ENCODE measurements at places on chromosomes 11 and 22.

- DNase-seq, result no peak
Measured at GRCh38 chr11:8793114-8793777, 110.7 kb downstream of the RPL27A start.

DNA sequence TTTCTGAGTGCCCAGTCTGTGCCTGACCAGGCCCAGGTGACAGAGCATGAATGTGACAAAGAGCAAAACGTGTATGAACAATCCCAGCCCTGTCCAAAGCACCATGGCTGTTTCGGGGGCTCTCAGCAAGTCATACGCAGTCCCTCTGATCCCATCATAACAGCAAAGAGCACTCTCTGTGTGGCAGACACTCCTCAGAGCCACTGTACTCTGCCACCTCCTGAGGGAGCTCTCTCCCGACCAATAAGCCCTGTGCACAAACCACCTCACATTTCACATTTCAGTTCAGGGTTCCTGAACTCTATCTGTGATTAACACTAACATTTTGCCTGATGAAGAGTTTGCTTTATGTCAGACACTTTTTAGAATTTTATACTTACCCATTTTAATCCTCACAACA, 6.6 kb downstream of the DGCR2 start:
- DNase-seq, result peak; percentile 47

DNA sequence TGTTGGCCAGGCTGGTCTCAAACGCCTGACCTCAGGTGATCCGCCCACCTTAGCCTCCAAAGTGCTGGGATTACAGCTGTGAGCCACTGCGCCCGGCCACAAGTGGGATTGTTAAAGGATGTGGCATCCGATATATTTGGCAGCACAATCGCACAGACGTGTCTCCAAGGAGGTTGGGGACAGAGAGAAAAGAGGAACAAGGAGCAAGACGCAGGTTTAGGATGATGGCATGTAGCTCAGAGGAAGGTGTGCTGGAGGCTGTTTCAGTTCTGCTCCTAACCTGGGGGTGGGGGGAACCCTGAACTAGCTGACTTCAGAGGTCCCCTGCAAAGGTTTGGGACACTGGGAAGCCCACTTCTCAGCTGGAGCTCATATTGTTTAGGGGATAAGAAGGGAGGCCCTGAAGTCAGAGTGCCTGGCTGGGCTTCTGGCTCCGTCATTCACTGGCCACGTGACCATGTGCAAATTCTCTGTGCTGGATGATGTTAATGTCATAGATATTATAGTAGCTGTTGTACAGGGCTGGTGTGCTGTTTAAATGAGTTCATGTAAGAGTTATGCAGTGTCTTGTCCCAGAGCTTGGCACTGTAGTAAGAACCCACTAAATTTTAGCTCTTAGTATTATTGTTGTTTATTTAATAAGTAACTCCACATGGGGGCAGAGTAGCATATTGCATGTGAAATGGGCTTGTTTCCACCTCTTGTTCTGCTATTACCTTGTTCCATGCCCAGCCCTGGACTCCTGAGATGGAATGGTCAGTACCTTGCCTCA, 129.7 kb downstream of the ST3GAL4 start:
- no peak for DNase-seq

GRCh38 chr11:24373516-24373915, 123.3 kb upstream of the LUZP2 start:
- DNase-seq, result no peak

GRCh38 chr22:29626497-29627195, 23.2 kb downstream of the NF2 start:
- DNase-seq, result no peak

DNA sequence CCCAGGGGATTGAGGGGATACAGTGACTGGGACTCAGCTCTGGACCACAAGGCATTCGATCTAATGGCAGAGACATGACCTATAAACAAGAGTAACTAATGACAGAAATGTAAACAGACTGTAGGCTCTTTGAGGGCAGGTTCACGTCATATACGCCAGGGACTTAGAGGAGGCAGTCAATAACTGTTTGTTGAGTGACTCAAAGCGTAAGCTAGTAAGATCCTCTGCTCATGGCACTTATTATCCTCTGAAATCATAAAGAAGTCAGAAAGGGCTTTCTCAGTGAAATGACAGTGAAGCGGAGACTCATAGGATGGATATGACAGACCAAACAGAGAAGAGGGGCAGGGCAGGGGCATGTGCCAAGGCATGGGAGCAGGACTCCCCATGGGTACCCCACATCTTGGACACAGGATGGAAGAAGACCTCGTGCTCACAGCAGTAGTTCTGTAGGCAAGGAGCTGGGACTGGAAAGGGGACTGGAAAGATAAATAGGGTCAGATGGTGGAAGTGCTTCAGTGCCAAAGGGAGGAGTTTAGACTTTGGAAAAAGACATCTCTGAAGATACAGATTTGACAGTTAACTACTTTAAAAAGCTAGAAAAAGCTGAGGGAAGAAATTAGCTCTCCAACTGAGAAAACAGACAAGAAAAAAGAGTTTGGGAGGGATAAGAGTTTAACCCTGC, 72.7 kb downstream of the SLC1A2 start:
- DNase-seq, result no peak

DNA sequence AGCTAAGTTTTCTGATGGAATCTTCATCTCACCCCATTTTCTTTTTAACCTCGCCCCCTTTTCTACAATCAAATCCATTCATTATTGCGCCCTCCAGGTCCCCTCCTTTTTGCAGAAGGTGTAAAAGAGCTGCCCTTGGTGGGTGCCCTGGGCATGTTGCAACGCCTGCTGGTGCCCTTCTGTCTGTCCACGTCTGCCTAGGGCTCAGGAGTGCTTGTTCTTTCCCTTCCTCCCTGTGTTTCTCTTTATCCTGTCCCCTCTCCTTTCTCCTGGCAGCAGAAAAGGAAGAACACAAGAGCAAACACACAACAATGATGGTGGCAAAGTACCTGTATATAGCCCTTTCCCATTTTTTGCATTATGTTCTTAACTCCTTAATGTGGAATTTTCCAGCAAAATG, 6.2 kb upstream of the TLCD5 start:
- no peak for DNase-seq

GRCh38 chr22:44801476-44801875, 49.1 kb downstream of the ARHGAP8 start:
- no peak for DNase-seq

- DNase-seq, result no peak
Measured at GRCh38 chr11:91261513-91261912, 963.1 kb upstream of the FAT3 start.

- DNase-seq, result peak; percentile 89
Measured at GRCh38 chr11:130369713-130370112, 55.0 kb upstream of the ZBTB44 start.

DNA sequence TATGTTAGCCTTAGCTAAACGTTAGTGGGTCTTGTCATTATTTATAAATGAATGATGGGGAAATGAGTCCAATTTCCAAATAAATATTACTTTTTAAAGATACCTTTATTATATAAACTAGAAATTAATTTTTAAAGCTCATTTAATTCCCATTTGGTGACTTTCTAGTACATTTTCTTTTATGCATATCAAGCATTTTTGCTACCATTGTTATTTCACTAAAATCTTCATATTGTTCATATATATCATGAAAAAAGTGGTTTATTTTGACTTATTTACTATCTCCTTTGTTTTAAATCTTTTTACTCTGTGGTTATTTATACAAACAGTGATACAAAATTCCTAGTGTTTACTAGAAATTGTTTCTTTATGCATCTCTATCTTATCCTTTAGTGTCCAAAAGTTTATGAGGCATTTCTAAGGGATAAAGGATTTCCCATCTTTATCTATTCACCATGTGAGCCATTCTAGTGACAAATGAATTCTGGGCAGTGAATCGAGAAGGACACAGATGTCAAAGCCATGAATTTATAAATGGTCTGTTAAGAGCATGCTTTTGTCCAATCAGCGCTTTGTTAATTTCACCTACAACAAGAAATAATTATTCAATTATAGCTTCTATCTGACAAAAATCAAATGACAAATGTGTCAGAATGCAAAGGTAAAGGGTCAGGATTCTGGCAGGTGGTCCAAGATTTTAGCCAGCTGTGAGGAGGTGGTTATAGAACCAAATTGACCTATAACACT, 70.6 kb downstream of the PRMT3 start:
- DNase-seq, result no peak

DNA sequence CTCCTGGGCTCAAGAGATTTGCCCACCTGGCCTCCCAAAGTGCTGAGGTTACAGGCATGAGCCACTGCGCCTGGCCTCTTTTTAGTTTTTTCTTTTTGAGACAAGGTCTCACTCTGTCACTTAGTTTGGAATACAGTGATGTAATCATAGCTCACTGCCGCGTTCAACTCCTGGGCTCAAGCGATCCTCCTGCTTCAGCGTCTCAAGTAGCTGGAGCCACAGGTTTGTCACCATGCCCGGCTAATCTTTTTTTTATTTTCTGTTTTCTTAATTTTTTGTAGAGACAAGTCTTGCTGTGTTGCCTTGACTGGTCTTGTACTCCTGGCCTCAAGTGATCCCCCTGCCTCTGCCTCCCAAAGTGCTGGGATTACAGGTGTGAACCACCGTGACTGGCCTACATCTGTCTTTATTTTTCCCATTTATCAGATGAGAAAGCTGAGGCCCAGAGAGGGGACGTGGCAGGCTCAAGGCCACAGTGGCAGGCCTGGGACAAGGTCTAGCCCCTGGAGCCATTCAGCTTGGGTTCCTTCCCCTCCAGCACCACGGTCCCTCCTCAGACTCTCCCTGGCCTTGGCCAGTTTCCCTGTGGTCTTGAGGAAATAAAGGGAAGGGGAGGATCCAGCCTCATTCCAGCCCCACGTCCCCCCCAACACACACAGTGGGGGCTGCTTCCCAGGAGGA, 2.8 kb upstream of the KDELR3 start:
- no peak for DNase-seq

- DNase-seq, result peak; percentile 89
Measured at GRCh38 chr22:18056161-18056666, 21.6 kb upstream of the PEX26 start.

GRCh38 chr11:67576735-67577475, 6.7 kb upstream of the GSTP1 start:
- no peak for DNase-seq

DNA sequence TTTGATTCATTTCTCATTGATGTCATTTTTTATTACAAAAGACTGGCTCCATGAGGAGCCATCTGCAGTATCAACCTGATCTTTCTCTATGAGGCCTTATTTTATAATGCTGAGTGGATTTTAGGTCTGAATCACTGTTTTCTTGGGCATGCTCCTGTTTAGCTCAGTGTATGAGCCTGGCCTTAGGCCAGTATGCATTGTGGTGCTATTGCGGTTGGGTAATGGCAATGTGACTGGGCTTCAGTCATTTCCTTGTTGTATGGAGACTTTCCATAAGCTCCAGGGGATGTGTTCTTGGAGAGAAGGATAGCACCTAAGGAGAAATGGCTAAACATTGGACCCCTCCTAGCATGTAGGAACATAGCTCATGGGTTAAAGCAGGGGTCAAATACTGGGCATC, 293.2 kb downstream of the NELL1 start:
- DNase-seq, result no peak

DNA sequence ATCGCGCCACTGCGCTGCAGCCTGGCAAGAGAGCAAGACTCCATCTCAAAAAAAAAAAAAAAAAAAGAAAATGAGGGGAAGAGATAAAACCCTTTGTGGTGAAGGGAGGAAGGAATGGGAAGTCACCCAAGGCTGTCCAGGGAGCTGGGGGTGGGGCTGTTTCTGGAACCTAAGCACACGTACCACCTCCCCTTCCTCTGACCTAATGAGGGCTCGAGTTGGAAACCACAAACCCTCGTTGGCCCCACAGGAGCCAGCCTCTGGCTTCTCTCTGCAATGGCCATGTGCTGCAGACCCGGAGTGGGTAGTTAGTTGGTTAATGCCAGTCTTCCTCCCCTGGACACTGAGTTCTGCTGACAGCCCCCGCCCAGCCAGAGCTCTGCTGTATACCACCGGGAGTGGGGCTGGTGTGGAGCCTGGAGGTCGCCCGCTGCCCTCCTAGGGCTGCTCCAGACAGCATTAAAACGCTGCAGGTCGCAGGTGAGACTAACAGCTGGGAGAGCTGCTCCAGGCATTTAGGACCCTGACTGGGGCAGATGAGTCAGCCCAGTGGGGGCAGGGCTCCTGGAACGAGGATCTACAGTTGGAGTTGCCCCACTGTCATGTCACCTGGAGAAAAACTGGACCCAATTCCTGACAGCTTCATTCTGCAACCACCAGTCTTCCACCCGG, at the start of gene LGALS12:
Gene LGALS12, plus strand, starts transcription at position 228 of the 672 bp plus-strand sequence. Its CDS starts 375 bp downstream, at position 603.
- DNase-seq, result no peak

DNA sequence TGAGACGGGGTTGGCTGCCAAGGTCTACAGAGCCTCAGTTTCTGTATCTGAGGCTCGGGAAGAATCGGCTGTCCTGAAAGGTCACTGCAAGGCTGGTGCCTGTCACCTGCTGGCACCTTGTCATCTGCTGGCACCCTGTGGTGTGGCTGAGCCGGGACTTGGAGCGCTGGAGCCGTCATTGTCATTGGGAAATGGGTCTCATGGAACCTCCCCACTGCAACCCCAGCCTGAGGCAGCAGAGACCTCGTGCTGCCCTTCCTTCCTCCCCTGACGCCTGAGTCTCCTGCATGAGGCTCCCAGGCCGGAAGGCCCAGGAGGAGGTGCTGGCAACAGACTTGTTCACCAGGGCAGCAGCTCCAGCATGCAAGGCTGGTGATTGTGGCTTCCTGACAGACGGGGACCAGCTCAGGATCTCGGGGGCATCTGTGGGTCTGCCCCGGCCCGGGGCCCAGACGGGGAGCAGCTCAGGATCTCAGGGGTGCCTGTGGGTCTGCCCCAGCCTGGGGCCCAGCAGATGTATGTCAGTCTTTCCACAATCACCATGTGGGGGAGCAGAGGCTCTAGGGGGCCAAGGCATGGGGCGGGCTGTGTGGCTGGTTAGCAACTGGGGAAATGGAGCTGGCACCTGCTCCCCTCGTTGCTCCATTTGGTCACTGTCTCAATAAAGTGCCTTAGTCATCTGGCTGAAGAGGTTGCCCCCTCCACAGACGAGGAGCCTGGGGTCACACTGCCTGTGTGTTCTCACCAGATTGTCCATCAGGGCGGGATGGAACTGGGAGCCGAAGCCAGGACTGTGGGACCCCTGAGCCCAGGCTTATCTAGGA, 668.7 kb downstream of the BRD1 start:
- DNase-seq, result no peak

DNA sequence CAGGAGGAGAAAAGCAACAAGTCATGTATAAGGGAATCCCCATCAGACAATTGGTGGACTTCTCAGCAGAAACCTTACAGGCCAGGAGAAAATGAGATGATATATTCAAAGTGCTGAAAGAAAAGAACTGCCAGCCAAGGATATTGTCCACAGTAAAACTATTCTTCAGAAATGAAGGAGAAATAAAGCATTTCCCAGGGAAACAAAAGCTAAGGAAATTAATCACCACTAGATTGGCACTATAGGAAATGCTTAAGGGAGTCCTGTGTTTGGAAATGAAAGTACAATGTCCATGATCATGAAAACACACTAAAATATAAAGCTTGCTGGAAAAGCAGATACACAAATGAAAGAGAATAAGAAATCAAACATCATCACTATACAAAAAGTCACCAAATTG, 282.0 kb downstream of the BLID start:
- no peak for DNase-seq

DNA sequence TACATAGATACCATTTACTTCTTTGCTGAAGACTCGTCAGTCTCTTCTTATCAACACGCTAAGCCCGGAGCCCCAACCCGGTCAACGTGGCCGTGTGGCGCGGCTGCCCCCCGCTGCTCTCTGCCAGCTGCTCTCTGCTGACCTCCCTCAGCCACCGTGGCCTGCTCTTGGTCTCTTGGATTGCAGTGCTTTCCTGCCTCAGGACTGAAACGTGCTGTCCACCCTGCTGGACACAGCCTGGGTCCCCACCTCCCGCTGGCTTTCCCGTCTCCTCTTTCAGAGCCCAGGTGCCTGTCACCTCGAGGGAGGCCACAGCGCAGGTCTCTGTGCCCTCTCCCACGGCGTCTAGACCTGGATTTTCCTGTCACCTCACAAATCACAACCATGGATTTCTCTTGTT, 388.1 kb upstream of the B3GAT1 start:
- DNase-seq, result no peak

Measured in putamen (tissue), 1 donor.